ENCODE measurements at places on chromosomes 3 and 15.

GRCh38 chr15:74781431-74782258 is at the start of gene CSK:
Gene CSK, plus strand, starts transcription at chr15:74782080. Its CDS starts 16,218 bp downstream, at chr15:74798298.
- peak; percentile 58 for DNase-seq

- no peak for DNase-seq
These were observed 256.8 kb upstream of the RARB start for GRCh38 chr3:25171118-25171807.

DNA sequence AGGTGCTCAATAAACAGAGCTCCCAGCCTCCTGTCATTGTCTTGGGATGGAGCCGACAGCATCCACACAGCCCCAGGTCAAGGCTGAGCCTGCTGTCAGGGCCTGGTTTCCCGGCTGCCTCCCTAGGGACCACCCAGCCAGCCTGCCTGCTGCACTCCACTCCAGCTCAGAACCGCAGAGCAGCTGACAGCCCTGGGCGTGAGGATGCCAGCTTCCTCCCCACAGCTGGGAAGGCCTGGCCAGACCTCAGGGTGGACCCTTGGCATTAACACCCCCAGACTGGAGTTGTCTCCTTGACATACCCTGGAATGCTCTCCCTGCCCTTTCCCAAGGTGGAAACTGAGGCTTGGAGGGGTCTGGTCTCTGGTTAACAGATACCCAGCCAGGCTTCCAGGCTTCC is 112.0 kb downstream of the WNT7A start:
- no peak for DNase-seq

DNA sequence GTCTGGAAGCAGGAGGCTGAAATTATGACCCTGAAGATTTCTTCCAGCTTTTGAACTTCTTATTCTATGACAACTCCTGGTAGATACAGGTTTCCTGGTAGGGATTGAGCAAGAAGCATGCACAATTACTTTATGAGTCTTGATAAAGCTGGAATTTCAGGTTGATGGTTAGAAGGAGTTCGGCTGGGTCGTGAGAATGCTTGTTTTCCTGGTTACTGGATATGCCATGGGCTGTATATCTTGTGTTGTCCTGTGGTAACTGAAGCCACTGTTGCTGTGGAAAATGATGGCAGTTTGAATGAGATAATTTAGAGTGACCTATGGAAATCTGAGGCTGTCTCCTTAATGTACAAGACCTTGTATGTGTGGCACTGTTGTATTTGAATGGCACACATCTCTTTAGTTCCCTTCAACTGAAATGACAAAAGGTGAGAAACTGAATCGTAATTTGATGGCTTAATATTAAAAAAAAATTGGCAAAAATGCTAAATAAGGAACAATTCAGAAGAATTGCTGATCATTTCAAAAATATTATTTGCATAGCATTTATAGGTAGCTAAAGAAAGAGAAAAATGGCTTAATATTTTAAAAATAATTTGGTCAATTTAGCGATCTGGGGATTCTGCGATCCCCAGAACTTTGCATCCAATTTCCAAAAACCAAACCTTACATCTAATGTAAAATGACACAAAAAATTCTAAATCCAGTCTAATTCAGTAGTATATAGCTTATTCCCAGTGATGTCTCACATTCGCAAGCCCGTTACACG is 1.1 kb upstream of the UBE2E1 start:
- no peak for DNase-seq

GRCh38 chr3:69357196-69357595 is 28.7 kb downstream of the FRMD4B start:
- DNase-seq = no peak

DNA sequence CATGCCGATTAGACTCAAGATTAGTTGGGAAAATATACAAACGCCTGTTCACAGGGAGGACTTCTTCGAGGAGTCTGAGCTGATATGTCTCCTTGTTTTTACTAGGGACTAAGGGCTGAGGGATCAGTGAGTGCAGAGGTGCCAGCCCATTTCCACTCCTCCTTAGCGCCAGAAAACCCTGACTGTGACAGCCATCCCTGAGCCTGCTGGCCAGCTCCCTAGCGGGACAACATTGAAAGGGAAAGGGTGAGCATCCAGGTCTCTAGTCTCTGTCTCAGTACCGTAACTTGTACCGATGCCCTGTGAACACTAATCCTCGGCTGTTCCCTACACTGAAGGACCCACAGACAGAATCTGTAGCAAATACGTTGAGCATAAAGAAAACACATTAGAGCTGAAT is 243.4 kb downstream of the WNT5A start:
- DNase-seq = no peak

- DNase-seq = no peak
These were observed 756 bp upstream of the RASGRF1 start for GRCh38 chr15:79091204-79091867.

- DNase-seq = no peak
These were observed 2.0 kb downstream of the GMNC start for GRCh38 chr3:190860521-190860920.

DNA sequence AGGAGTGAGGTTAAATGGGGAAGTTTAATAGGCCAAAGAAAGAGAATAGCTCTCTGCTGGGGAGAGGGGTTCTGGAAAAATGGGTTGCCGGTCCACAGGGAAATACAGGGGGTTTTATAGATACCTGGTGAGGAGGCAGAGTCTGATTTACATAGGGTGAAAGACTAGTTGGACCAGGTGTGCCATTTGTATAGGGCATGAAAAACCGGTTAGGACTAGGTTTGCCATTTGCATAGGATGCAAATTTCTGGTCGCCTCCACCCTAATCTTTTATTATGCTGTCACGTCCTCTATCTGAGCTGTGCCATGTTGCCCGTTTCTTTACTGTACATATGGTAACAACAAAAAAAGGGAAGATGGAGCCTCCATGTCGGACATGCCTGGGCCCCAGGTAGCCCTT is 960.1 kb downstream of the FHIT start:
- no peak for DNase-seq

DNA sequence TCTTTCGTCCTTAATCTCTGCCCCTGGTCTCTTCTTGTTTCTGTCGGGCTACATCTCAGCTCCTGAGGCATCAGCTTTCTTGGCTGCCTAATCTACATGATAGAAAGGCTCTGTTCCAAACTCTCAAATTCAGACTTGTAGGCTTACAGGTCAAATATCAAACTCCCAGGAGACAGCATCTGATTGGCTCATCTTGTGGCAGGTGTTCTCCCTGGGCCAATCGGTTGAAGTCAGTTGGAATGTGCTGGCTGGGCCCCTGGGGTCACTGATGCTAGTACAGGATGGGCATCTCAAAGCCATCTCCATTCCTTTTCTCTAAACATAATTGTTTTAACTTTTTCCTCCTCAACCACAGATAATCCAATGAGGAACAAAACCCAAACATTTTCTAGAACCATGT is 198.7 kb downstream of the CNTN3 start:
- DNase-seq = no peak

- DNase-seq = no peak
These were observed 185.5 kb downstream of the NFKBIZ start for GRCh38 chr3:102034639-102035451.

DNA sequence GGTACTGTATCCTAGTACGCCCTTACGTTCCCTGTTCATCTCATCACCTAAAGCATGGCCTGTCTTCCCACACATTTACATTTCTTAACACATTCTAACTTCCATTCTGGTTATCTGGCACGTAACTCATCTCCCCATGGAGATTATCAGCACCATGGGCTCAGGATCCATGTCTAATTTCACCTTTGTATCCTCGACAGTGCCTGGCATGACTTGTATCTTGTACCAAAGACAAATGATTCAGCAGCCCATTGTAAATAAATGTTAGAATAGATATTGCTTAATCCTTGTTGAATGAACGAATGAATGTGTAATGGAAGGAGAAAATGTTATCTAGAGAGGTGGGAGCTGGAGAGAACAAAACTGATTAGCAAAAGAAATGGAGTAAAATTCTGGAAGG is 69.7 kb upstream of the TPM1 start:
- peak; percentile 40 for DNase-seq

DNA sequence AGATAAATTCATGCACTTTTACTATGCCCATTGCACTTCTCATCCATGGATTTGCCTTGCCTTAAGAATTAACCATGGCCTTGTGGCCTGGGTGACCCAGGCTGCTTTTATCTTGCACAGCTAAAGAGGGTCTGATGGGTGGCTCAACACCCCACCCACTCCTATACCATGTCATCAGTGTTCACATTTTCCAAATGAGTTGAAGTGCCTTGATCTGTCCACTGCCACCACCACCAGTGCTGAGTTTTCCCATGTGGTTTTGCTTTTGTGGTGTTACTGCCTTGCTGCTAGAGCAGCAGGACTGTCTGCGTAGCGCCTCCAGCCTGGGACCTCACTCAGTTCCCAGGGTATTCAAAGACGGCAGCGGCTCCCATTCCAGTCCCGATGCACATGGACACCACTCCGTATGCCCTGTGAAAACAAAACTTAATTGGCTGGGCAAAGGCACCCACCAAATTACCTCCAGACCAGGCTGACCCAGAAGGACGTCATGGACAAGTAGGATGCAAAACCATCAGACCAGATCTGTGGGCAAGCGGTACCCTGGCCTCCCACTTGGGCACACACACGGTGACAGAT is 14.1 kb downstream of the ACAA1 start:
- no peak for DNase-seq

- DNase-seq = no peak
These were observed 129.8 kb downstream of the MEIS2 start for GRCh38 chr15:36970522-36970921.

- DNase-seq = no peak
These were observed 18.6 kb upstream of the TRPC1 start for GRCh38 chr3:142705198-142705597.

GRCh38 chr3:48248095-48248850 is 7.4 kb downstream of the ZNF589 start:
- DNase-seq = peak; percentile 86

DNA sequence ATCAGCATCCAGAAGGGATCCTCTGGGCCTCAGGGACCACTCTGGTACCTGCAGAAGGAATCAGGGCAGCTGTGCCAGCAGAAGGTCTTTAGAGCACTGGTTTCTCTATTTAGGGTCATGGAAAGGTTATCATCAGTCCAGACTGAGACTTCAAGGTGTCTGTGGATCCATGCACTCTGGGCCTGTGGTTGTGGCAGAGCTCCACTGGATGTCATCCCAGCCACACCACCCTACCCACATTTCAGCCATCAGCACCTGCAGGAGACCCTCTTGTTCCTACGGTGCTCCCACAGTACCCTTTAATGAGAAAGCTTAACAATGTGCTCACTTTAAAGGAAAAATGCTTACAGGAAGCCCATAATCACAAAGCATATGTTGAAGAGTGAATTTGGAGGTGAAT is 603.4 kb upstream of the CCDC54 start:
- DNase-seq = no peak

DNA sequence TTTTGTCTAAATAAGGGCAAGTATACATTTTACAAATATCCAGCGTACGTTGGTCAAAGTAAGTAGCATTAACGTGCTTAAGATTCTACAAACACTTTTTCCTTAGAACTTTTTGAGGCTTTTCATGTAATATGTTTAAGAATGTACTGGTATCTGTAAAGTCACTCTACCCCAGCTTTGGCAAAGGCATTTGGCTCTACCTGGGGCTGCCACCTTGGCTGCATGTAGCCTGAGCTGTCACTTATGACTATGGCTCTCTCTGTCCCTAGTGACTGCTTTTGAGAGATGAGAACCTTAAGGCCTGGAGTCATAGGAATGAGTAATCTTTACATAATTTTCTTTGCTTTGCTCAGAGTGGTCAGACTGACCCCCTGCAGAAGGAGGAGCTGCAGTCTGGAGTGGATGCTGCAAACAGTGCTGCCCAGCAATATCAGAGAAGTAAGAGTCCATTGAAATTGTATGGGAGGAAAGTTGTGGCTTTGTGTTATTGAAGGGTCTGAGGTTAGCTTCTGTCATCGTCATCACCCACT is 61.2 kb downstream of the IQGAP1 start:
- DNase-seq = no peak

DNA sequence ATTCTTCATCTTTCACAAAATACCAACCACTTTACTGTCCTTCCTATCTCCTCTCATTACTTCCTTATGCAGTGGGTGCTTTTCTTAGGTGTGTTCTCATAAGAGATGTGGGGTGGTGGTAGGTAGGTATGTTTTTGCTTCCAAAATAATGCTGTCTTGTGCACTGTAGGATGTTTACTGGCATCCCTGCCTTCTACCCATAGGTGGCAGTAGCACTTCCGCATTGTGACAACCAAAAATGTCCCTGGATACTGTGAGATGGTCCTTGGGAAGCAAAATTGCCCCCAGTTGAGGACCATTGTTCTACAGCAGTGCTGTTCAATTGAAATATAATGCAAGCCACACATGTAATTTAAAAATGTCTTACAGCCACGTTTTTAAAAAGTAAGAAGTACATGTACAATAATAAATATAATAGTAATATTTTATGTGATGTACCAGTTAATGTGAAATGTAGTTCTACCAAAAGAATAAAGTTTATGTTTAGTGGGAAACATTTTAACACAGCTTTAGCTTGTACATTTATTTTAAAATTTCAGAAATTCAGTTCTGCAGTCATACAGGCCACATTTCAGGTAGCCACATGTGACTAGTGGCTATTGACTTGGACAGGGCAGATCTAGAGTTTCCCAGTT is 75.2 kb downstream of the NEO1 start:
- DNase-seq = peak; percentile 24

DNA sequence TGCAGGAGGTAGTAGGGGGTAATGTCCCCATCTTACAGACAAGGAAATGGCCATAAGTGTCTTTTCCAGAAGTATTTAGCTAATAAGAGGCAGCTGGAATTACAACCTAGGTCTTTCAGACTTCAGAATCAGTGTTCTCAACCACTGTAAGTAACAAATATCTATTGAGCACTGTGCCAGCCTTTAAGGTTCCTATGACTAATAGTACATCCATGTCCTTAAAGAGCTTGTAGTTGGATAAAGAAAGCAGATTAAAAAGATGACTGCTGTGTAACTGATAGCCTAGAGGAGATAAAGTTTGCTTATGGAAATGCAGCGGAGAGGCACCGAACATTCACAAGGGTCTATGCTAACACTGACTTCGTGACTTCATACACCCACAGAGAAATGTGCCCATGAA is 136.0 kb downstream of the KCNMB2 start:
- peak; percentile 3 for DNase-seq

DNA sequence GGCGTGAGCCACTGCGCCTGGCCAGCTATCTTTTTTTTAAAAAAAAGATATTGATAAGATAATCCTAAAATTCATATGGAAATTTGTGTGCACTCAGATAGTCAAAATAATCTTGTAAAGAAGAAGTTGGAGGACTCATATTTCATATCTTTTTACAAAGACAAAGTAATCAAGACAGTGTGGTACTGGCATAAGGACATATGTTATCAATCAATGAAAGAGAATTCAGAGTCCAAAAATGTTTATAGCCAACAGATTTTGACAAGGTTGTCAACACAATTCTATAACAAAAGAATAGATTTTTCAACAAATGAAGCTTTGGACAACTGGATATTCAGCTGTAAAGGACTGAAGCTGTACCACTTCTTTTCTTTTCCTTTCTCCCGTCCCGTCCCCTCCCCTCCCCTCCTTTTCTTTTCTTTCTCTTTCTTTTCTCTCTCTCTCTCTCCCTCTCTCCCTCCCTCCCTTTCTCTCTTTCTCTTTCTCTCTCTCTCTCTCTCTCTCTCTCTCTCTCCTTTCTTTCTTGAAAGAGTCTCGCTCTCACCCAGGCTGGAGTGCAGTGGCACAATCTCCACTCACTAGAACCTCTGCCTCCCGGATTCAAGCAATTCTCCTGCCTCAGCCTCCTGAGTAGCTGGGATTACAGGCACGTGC is 126.8 kb downstream of the GSK3B start:
- DNase-seq = peak; percentile 4

- DNase-seq = no peak
These were observed 263.8 kb downstream of the LPP start for GRCh38 chr3:188417766-188418165.

GRCh38 chr3:30779686-30780287 is 114.7 kb downstream of the GADL1 start:
- peak; percentile 9 for DNase-seq

All from AG10803 (cell line).